Spleen (tissue), 13 donors: ENCODE measurements at places on chromosomes 2 and 18.

DNA sequence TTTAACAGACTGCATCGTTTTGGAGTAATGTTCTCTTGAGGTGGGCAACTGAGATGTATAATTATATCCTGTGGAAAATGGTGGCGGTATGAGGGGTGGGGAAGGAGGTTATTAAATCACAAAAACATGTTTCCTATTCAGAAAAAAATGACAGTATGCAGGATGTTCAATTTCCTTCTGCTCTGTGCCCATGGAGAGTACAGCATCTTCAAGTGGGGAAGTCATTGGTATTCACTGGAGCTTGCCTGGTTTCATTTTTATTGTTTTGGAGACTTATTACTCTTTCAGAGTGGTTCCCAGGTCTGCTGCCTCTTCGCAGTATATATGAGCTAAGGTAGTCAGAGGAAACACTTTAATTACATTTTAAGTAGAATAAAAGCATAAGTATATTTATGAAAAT is 318.8 kb upstream of the RAB12 start:
- no peak for DNase-seq

GRCh38 chr2:133653056-133653455 is 84.8 kb upstream of the NCKAP5 start:
- DNase-seq: no peak

DNA sequence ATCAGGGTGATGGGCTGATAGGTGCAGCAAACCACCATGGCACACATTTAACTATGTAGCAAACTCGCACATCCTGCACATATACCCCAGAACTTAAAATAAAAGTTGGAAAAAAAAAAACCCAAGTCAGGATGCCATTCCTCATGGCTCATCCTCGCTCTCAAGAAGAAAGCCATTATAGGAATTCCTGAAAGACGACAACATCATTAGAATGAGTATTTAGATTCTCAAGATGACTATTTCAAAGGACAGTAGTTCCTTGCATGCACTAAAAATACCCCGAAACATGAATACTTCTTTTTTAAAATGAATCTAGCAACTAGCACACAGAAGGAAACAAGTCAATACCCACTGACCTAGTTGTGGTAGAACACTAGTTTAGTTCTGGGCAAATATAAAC is 285.8 kb upstream of the REV1 start:
- no peak for DNase-seq

- DNase-seq: no peak
These were observed 124.5 kb downstream of the CNTNAP5 start for GRCh38 chr2:124149571-124149970.

- DNase-seq: peak; percentile 92
These were observed 591 bp downstream of the SLC16A14 start for GRCh38 chr2:230068016-230068650.

DNA sequence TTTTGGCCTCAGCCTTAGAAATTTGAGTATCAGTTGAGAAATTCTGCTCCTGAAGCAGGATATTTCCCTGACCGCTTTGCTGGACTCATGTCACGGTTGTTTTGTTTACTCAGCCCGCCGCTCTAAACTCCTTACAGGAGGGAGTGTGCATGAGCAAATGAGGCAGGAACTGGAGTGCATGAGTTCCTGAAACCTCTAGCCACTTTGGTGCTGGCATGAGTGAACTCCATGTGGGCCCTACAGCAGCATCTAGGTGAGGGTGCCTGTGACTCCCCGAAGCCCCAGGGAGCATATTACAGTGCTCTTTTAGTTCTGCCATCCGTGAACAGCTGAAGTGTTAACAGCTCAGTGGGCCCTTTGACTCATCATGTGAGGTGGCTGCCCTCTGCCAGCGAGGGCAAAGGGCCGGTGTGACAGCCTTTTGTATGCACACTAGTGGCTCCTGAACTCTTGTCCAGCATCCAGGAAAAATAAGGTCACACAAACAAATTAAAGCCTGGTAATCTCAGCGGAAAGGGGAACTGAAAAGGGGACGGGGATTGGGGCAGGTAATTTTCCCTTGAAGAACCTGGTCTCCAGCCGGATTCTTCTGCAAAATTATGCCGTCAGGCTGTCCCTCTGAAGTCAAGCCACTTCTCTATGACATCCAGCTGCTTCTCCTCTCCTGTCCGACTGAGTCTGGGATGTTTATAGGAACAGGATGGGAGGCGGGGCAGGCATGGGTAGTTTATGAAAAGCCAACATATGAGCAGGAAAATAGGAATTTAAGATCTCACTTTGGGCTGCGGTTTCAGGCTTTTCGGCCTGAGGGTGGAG is 1668.7 kb downstream of the SUCLG1 start:
- no peak for DNase-seq

DNA sequence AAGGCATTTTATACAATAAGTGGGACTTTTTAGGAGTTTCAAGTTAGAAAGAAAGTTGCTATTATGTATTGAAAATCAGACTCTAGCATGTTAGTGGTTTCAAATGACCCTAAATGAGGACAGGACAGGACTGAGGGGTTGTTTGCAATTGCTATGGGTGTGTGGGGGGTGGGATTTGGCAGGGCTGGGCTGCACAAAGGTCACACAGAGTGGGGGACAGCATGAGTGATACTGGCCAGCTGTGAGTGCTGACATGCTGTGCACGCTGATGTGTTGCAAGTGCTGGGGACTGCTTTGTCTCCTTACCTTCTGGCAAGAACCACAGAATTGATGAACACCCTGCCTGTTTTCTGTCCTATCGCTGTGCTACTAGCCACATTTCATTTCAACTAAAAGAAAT is 29.8 kb downstream of the RNMT start:
- DNase-seq: no peak

DNA sequence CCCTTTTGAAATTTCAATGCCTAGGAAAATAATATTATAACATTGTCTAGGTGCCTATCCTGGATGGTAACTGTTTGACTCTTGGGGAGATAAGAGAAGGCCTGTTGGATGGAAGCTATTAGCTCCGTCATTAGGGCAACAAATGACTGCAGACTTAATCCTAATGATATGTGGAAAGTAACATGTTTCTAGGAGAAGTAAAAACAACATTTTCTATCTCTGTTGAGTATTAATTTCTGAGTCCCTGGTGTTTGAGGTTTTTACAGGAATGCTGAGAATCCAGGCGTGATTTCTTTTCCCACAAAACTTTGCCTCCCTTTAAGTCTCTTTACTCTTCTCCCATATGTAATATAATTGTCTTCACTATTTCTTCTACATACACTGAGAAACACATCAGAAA is 159.1 kb downstream of the GALNT1 start:
- no peak for DNase-seq

GRCh38 chr2:20343128-20343527 is 7.5 kb downstream of the PUM2 start:
- DNase-seq: no peak

- DNase-seq: no peak
These were observed 159.5 kb upstream of the NDUFV2 start for GRCh38 chr18:8942909-8943545.

- DNase-seq: no peak
These were observed 154.8 kb downstream of the ZEB2 start for GRCh38 chr2:144364944-144365738.

GRCh38 chr2:148906124-148906523 is 31.1 kb downstream of the KIF5C start:
- DNase-seq: no peak

- no peak for DNase-seq
These were observed 183.8 kb downstream of the LTBP1 start for GRCh38 chr2:33130544-33130943.

DNA sequence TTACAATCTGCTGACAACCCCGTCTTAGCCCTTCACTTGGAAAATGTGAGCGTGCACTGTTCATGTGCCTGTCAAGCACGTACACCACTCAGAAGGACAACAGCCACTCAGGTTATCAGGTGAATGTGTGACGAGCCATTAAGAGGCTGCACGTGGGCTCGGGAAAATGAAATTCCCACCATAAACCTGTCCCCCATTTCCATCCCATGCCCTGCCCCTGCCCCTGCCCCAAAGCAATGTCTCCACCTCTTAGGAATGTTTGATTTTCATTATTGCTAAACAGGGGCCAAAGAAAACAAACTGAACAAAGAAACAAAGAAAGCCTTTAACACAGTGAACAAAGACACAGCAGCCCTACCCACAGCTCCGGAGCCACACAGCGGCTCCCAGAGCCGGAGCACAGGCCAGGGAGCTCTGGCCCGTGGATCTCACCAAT is 90.5 kb downstream of the TMEM18 start:
- no peak for DNase-seq

GRCh38 chr2:11675423-11676112 is 5.6 kb upstream of the NTSR2 start:
- DNase-seq: no peak

GRCh38 chr2:203170502-203170901 is 68.3 kb upstream of the CYP20A1 start:
- no peak for DNase-seq

DNA sequence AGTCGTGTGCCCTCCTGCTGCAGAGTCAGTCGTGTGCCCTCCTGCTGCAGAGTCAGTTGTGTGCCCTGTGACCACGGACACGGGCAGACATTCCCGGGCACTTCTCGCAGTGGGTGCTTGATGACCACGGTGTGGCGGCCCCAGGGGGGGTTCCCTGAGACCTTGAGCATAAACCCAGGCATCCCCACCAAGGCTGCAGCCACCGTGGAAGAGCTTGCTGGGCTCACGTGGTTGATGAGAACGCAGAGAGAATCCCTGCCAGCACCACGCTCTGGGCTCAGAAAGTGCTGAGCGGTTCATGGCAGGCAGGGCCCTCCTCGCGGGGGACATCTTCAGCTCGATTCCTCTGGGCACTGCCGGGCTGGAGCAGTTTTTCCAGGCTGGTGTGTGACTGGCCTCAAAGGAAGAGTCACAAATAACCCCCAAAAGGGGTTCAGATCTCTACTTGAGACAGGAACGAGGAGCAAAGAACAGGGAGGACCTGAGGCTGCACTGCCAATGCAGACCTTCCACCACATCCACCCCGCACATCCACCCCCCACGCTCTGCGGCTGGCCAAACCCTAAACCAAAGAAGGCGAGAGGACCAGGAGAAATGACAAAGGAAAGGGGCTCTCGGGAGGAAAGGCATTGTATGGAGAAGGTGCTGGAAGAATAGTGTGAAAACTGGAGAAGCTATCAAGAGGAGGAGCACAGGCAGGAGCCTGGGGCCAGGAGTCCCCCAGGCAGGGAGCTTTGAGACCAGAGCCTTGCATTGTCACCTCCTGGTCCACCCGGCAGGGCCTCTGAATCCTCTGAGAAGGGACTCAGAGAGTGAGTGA is 8.4 kb upstream of the PER2 start:
- peak; percentile 69 for DNase-seq

GRCh38 chr18:62999392-62999791 is 284.1 kb downstream of the PHLPP1 start:
- DNase-seq: peak; percentile 47

DNA sequence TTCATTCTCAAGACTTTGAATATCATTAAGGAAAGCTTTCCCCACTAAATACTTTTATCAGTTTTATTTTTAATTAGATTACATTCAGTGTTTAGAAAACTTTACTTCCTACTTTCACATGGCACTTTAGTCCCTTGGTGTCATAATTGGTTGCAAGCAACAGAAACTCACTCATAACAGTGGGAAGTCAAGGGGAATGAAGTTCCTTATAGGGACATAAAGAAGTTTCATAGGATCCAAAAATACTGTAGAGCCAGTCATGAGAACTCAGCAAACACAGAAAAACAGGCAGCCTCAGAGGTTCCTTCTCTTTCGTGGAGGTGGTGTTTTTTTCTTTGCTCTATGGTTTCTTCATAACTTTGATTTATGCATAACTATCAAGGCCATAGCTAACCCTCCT is 809.0 kb downstream of the BCL11A start:
- no peak for DNase-seq

DNA sequence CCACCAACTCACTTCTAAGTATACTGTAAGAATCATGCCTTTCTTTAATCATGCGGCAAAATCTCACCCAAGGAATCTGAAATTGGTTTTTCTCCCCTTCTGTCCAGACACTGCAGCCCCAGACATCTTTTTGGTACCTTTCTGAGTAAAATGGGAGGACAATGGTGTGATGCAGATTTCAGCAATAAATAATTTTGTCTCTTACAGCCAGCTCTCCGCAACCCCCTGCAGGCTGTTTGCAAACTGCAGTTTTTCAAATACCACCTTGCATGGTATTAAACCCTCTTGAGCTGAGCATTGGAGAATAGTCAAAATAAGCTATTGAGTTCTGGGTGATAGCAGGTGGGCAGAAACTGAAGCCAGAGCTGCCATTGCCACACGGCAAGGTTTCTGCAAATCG is 32.2 kb downstream of the GPR39 start:
- DNase-seq: no peak

GRCh38 chr2:225293638-225294037 is 105.9 kb upstream of the NYAP2 start:
- no peak for DNase-seq

DNA sequence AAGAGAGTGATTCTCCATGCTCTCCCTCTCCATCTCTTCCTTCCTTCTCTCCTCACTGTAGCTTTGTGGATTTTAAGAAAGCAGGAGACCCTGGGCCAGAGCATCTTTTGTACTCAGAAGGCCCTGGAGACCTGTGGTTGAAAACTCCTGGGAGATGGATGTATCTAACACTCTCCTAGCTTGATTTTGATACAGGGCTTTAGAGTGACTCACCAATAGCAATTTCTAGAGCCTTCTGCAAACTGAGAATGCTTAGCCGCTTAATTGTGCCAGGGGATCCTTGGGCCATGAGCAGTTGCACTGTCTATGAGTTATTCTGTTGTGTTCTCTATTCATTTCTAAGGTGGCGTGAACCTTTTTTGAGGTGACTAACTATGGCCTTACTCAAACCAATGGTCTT is 17.7 kb downstream of the HOXD1 start:
- DNase-seq: no peak

DNA sequence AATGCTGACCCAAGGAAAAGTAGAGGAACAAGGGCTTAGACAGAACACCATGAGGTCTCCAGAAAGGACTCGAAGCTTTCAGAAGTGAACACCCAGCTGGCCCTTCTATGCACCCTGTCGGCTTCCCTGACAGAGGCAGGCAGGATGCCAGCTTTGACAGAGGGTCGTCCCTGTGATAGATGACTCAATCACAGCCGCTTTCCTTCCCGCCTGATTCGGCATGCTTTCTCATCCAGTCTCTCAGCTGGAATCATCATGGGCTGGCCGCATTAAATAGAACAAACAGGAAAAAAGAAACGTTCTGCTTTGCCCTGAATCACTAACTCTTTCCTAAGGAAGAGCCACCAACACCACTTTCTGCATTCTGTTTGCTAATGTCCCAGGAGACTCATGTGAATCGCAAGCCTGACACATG is 140.3 kb upstream of the RAB12 start:
- no peak for DNase-seq

DNA sequence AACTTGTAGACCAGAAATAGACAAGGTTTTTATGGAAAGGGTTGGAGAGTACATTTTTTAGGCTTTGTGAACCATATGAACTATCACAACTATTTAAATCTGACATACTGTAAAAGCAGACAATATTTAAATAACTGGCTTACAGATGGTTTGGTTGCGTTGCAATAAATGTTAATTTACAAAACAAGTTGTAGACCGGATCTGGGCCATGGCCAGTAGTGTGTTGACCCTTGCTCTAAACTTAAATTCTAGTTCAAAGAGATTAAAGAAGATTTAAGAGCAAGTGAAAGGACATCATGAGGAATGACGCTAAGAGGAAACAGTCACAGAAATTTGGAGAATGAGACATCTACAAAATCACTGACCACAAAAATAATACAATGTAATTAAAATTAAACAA is 652.7 kb downstream of the DCDC2C start:
- no peak for DNase-seq
